Neuronal stem cell (in vitro differentiated cells): ENCODE measurements at places on chromosomes 11 and 22.

DNA sequence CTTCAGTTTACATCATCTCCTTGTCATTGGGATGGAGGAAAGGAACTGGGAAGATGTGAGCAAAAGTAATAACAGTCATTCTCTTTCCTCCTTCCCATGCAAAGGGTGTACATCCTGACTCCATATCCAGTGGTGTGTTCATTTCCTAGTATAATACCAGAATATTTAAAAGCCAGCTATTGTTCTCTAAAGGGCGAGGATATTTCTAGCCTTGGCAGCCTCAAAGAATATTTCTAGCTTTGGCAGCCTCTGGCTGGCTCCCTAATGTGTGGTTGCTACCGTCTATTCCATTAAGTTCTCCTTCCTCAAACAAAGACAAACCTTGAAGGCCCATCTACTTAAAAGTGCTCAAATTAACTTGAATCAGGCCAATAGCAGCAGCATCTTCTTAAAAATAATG, 114.0 kb downstream of the FAM76B start:
- no peak for DNase-seq

DNA sequence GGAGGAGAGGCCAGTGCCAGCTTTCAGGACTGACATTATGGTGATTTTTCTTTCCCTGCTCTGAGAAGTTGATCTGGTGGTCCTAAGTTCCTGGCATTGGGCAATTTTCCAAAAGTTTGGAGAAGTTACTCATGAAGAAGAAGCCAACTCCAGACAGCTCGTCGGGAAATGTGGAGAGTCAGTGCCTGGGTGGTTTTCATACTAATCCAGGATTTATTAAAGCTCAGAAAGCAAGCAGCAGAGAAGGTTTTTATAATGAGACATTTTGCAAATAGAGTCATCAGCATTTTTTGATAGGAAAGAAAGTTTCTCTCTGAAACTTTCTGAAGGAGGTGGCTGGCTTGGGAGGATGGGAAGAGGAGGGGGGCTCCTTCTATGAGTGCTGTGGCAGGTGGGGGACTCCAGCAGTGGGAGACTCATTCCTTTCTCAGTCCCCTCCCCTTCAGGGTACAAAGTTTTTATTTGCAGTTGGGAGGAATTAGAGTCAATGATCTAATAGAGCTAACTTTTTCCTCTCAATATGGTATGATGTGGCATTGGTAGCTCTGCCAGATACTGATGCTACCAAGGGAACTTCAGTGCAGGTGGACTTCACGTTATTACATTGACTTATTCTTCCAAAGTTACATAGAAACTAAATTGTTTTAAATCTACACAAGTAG, 55.4 kb downstream of the LIF start:
- DNase-seq = no peak

- DNase-seq = no peak
Observed at GRCh38 chr11:111448414-111448813, 63.8 kb downstream of the BTG4 start.

GRCh38 chr11:21736404-21736803, 456.5 kb upstream of the ANO5 start:
- no peak for DNase-seq

DNA sequence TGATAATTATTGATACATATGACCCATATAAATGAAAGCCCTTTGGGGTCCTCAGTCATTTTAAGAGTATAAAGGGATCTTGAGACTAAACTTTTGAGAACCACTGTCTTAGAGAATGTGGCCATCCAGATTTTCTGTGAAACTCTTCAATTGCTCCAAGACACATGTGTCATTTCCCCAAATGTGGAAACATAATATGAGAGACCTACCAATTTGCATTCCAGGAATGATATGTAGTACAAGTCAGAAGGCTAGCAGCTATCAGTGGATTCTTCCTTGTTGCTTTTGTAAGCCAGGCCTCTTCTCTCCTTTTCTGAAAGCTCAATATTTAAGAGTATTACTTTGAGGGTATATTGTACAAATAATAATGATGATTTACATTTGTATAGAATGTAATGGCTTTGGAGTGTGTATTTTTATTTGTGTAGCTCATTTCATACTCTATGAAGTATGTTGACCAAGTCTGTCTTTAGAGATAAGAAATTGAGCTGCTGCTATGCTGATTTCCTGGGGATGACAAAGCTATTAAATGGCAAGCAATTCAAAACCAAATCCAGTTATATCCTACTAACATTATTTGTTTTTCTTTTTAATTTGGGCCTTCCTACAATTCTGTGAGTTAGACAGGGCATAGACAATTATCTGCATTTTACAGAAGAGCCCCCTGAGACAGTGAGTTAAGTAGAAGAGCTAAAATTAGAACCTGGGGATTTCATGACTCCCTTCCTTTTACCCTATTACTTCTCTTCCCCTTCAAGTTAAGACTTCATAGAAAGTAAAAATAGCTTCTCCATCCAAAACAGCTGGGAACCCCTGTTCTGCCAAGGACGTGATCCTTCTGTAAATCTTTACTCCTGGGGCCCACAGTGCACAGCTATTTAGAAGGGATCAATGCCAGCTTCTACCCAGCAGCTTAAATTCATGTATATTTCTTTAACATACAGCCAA, 131.9 kb downstream of the WNT11 start:
- DNase-seq = no peak

GRCh38 chr11:11624204-11624603, 2.4 kb upstream of the GALNT18 start:
- DNase-seq = no peak

GRCh38 chr11:35812828-35813227, 131.0 kb upstream of the LDLRAD3 start:
- no peak for DNase-seq

DNA sequence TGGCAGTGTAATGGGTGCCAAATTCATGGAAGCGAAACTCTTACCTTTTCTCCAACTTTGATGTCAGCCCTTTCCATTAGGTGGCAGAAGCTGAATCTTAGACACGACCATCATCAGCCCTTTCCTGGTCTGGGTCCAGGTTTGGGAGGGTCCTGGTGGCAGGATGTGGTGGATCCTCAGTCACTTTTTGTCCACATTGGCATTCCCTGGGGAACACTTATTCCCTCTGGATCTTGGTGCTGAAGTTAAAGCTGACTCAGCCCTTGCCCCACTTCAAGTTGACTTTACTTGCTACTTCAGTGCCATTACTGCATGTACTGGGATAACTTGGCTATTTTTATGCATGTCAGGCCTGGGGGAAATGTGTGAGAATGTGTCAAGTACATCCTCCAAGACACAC, 16.6 kb upstream of the NTM start:
- no peak for DNase-seq

- DNase-seq = no peak
Observed at GRCh38 chr11:45262900-45263299, 23.2 kb downstream of the SYT13 start.

DNA sequence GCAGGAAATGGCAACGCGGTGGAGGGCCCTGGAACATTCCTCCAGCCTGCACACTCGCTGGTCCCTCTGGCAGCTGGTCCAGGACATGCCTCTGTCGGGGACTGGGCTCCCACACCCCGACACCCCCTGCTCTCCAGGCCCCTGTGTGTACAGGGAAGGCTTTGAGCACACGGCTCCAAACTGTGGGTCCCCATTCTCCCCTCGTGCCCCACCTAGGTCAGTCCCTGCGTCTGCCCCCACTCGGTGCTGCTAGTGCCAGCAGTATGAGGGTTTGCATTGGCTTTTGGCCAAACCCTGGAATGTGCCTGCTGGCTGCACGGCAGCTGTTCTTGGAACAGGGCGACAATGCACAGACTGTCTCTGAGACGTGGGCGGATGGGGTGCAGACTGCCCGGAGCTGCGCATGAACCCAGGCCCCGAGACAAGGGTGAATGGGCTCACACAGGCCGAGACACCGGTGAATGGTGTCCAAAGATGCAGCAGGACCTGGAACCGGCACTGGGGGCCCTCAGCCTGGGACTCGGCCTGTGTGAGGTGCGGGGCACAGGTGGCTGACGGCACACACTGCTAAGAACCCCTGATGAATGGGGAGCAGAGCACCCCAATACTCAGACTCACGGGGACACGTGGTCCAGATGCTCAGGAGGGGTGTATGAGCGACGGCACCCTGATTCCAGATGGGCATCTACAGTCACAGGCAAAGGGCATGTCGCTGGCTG, 7.5 kb upstream of the SYT8 start:
- DNase-seq = no peak

- no peak for DNase-seq
Observed at GRCh38 chr11:12251666-12252560, 125.5 kb upstream of the PARVA start.

GRCh38 chr22:37175414-37176281, 12.4 kb downstream of the C1QTNF6 start:
- no peak for DNase-seq

DNA sequence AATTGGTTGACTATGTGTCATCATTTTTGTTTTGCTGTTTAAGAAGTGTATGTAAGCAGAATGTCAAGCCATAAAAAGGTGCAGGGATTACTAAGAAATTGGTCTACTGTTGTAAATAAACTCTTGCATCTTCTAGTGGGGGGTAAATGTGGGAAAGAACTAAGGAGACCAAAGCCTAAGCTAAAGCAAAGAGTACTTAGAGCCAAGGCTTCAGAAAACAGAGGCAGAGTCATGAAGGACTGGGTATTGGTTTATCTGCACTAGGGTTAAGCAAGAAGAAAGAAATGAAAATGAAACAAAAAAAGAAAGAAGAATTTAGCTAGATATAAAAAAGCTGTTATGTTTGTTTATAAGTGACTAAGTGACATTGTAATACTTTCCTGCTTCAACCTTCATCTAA, 628.1 kb downstream of the METTL15 start:
- DNase-seq = no peak

- DNase-seq = no peak
Observed at GRCh38 chr11:126426820-126427749, 71.6 kb downstream of the ST3GAL4 start.

DNA sequence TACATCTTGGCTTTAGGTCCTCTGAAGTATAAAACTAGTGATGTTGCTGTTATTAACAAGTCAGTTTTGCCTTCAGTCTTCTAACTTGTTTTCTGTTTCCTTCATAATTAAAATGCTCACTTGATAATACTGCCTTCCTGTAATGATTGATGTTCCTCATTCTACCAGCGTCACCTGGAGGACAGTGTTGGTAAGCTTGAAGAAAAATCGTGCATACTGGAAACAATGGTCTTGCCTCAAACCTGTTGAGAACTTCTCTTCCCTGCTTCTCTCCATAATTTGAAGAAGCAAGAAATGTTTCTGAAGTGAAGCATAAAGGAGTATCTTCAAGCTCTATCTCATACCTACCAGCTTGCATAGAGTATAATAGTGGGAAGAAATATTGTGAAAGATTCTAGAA, 3.0 kb downstream of the YWHAH start:
- DNase-seq = no peak

DNA sequence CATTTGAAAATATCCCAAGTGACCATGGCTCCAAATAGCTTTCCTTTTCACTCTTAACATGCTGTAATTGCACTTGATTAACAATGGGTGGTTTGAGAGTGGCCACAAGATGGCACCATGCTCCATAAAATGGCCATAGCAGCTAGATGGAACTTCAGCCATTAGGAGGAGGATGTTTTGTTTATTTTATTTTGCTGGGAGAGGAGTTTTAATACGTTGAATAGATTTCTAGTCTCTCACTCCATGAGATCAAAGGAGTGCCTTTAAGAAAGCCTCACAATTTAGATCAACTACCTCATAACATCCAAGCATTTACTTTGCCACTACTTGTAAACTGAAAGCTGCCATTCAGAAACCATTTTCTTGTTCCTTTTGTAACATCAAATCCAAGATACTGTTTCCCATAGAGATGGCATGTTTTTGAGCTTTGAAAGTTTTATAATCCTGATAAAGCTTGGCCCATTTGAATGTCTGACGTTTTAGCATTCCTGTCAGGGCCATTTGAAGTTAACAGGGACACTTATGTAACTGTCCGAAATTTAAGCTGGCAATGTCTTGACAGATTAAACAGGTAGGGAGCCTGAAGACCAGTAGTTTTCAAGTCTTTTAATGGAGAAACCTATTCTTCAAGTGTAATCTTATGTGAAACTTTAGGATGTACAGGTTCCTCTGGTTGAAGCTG, 4.7 kb downstream of the FEN1 start:
- DNase-seq = peak; percentile 62

DNA sequence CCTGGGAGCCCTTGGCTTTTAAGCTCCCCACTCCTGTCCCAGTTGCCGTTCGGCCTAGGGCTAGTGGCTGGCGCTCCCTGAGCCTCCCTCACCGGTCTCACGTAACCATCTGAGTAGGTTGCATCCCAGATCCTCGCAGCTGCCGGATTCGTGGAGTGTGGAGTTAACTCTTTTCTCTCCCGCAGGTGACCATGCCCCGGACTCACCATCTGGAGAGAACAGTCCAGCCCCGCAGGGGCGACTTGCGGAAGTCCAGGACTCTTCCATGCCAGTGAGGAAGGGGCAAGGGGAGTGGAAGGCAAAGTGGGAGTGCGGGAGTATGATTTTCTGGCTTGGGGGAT, 902 bp downstream of the MUS81 start:
- no peak for DNase-seq

DNA sequence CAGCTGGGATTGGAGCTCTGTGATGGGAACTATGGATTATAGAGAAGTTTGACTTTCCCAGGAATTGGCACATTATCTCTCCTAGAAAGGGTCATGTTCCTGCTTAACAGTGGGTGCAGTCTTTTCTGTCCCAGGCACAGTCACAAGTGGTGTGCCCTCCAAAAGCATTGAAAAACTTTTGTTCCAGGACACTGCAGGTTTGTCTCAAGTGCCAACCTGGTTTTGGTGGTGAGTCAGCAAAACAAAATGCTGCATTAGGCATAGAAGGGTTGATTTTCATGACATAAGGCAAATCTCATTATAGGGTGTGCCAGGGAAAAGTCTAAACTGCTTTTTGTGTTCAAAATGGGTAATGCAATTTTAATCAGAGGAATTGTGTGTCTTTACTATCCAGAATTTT, 4.9 kb downstream of the HTATIP2 start:
- no peak for DNase-seq

GRCh38 chr11:57547854-57548377, 10.5 kb downstream of the SMTNL1 start:
- DNase-seq = no peak

DNA sequence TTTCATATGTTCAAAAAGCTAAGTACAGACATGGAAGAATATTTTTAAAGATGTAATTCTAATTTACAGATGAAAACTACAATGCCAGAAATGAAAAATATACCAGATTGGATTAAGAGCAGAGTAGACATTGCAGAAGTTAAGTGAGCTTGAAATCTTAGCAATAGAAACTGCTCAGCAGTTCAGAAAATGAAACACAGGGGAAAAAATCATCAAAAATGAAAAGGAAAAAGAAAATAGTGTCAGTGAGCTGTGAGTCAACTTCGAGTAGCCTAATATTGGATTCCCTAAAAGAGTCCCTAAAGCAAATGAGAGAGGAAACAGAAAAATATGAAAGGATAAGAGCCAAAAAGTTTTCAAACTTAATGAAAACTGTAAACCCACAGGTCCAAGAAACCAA, 25.8 kb upstream of the IL10RA start:
- DNase-seq = no peak

DNA sequence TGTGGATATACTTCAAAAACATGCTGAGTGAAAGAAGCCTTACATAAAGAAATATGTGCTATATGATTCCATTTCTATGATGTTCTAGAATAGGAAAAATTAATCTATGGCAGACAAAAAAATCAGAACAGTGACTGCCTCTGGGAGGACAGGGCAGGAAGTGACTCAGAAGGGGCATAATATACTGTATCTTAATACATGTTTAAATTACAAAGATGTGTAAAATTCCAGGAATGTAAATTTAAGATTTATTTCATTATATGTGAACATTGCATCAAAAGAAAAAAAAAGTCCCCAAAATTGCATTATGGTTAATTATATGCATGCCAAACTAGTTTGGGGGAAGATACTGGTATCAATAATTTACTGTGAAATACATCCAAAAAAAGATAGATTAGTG, 32.2 kb downstream of the SBF2 start:
- no peak for DNase-seq

- DNase-seq = no peak
Observed at GRCh38 chr22:30010789-30011405, 69.4 kb upstream of the HORMAD2 start.
